ENCODE measurements at places on chromosomes 7 and 10. TPM values are rescaled to one million over a fixed set of nuclear protein-coding genes. Genes with fewer than 3 reads are reported as not detected.

DNA sequence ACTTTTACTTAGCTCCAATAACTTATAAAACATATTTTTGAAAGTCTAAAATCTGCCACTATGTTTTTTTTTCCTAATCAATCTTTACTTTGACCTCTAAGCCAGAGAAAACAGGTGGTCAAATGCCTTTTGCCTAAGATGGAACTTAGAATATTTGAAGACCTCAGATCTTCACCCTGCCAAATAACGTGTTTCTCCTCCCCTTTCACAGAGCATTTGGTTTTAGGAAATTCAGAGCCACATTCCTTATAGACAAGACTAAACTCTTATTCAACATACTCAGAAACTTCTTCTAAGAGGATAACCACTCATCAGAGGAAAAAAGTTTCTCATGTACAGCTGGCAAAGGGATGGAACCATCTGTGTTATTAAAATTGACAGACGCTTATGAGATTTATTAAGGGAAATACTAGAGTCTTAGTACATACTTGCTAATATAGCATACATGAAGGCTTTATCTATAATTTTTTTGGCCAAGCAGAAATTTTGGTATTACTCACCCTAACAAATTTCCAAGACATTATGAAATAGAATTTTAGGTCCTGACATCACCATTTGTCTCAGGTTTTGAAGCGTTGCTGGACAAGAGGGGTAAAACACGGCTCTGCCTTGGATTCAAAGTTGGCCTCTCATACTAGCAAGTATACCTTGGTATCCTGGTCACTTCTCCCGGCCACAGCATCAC, 2.6 kb upstream of the EGFR start:
- no peak for DNase-seq

DNA sequence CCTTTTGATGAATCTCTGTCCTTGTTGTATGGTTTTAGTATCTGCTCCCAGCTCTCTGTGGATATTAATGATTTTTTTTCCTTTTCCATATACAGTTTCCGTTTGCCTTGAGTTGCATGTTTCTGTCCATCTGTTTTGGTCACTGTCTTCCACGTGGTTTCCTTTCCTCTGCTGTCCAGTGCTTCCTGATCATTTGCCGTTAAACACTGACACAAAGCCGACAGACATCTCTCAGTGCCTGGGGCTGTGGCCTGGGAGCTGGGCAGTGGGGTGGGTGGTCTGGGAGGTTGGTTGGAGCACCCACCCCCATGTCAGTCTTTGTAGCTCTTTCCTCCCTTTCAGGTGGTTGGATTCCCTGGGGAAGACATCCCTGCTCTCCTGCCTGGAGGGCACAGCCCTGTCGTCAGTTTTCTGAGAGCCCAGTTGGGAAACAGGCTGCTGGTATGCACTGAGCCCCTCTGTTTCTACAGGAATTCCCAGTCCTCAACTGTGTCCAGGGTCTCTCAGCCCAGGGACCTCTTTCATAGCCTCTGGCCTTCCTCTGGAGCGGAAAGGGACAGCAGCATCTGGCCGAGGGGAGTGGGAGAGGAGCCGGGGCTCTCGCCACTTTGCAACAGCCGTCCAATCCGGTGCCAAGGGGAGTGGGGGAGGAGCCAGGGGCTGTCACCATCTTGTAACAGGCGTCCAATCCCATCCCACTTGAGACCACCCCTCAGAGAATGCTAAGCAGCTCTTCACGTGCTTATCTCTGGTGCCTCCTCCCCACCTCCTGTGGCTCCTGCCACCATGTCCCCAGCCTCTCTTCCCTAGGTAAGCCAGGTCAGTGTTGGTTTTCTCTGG, 26.7 kb upstream of the MKI67 start:
- DNase-seq = no peak

GRCh38 chr10:60171436-60172013, 218.2 kb downstream of the ANK3 start:
- no peak for DNase-seq

DNA sequence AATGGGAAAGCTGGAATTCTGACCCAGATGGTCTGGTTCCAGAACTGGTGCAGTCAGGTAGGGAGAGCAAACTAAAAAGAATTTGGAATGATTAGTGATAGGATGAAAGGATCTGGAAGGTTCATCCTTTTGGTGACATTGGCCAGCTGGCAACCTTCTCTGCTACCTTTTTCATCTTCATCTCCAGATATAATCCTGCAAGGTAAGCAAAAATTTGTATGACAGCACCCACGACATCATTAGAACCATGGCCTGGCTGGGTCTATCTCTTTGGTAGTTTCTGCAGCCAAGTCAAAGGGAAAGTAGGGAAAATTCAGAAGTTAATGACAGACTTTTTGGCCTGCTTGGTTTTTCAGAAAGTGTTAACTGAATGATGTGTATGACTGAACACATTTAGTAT, 188.9 kb upstream of the MALRD1 start:
- no peak for DNase-seq

DNA sequence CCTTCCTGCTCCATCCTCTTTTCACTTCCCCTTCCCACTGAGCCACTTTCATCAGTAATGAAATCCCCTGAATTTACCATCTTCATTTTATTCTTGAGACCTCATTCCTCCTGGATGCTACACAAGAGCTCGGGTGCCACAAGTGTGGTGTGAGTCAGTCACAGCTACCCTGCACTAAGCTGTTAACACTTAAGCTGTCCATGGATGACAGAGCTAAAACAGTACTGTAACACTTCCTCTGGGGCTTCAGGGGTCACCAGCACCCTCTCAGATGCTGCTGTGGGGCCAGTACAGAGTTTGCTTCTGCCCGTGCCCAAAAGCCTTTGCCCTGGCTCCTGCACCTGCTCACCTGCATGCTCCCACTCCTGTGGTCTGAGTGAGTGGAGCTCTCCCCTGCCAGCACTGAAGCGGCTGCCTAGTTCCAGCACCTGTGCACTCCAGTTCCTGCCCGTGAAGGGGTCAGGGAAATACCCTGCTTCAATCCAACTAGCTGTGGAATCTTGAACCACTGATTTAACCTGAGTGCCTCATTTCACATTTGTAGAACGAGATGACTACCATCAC, 71.9 kb downstream of the POT1 start:
- no peak for DNase-seq

- no peak for DNase-seq
These were observed 436.2 kb upstream of the IGFBP3 start for GRCh38 chr7:46357290-46357689.

GRCh38 chr10:6473901-6474370, 106.1 kb downstream of the PRKCQ start:
- no peak for DNase-seq

DNA sequence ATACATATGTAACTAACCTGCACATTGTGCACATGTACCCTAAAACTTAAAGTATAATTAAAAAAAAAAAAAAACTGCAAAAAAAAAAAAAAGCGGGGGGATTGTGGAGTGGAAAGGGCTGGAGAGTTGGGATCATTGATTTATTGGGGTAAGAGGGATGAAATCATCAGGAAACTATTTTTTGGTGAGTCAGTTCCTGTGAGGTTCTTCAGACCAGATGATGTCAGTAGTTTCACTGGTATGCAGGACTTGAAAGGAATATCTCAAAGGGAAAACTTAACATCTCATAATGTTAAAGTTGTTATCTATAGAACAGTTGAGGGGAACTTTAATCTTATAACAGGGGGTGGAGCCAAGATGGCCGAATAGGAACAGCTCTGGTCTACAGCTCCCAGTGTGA, 32.6 kb upstream of the TECTB start:
- no peak for DNase-seq

DNA sequence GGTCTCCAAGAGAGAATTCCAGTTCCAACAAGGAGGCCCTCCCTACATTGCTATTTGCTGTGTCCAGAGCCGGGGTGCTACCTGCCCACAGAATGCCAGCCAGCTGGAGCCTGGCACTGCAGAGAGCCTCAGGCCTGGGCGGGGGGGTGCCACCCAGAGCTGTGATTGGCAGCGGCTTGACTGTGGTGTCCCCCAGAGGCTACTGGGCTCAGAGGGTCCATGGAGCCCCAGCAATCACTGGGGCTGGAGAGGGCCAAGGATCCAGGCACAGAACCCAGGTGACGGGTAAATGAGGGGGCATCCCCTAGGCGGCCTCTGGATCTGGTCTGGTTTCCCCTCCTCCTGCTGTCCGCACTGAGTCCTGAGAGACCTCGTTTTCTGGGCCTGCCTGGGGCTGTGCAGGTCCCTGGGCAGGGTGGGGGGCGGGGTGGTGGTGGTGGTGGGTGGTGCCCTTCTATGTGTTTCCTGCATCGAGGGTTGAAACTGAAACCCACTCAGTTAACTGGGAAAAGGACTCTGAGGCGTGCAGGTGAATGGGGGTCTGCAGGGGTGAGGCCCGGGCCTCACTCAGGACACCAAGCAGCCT, 12.6 kb downstream of the DPYSL4 start:
- DNase-seq = no peak

DNA sequence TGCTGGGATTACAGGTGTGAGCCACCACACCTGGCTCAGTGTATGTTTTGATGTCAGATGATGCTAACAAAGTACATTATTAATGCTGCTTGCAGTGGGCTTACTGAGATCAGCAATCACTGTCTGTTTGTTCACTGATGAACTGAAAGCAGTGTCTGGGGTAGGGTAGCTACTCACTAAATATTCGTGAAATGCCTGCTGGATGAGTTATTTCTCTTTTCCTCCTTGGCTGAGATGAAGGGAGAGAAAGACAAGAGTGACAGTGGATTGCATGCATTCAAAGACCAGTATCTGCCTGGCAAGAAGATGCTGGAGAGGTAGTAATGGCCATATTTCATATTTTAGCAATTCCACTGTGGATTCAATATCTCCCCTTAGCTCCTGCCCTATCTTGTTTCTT, 32.3 kb downstream of the FAM107B start:
- no peak for DNase-seq

- no peak for DNase-seq
These were observed 13.5 kb downstream of the GCC1 start for GRCh38 chr7:127571741-127572505.

GRCh38 chr10:21452203-21452602, 73.3 kb downstream of the SKIDA1 start:
- DNase-seq = no peak

GRCh38 chr10:79250259-79250658, 97.0 kb upstream of the PPIF start:
- no peak for DNase-seq

GRCh38 chr7:132051311-132051710, 494.9 kb upstream of the PODXL start:
- no peak for DNase-seq

DNA sequence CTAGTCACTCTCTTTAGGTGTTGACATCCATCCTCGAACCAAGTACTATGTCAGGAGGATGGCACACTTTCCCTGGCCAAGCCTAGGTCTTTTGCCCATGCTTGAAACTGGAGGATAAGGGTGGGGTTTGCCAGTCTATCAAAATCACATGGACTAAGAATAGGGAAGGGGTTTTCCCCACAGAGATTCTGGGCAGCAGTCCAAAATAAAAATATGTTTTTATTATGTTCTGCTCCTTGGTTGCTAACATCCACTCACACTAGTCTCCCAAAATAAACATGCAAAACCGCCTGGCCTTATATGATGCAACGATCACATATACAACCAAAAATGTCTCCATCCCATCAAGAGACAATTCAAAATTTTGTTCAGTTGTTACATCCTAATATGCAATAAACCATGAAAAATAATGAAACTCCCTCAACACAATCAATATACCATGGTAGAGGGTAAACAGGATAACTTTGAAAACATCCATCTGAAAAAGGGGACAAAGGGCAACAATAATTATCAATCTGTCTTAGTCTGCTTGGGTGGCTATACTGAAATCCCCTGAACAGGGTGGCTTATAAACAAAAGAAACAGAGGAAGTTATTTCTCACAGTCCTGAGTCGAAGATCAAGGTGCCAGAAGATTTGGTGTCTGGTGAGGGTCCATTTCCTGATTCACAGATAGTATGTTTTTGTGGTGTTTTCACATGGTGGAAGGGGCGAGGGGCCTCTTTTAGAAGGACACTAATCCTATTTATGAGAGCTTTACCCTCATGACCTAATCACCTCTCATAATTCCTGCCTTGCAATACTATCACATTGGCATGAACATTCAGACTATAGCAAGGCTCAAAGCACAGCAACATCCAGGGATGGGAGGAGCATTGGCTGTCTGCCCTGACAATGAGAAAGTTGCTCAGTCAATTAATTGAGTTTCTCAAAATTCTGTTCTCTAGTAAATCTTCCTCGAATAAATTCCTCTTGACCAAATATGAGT, 159.3 kb downstream of the ETV1 start:
- no peak for DNase-seq

GRCh38 chr10:53477313-53477675, 704.7 kb upstream of the MBL2 start:
- no peak for DNase-seq

GRCh38 chr7:50697748-50698147, 84.9 kb downstream of the GRB10 start:
- DNase-seq = no peak

DNA sequence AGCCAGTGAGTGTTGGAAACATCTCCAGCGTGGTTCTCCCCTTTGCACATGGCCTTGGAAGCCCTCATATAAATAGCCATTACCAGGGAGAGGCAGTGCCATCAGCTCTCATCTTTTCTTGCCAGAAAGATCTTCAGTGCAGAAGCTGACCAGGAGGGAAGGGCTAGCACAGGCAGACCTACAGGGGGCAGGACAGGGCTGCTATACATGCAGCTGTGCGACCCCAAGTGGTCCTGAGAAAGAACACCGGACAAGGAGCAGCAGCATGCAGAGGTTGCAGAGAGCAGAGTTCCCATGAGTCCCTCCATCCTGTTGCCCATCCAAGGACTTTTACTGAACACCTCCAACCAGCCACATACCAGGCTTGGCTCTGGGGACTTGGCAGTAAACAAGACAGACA, 17.1 kb downstream of the GRID1 start:
- no peak for DNase-seq

- DNase-seq = no peak
These were observed 27.5 kb upstream of the WAC start for GRCh38 chr10:28505359-28505959.

DNA sequence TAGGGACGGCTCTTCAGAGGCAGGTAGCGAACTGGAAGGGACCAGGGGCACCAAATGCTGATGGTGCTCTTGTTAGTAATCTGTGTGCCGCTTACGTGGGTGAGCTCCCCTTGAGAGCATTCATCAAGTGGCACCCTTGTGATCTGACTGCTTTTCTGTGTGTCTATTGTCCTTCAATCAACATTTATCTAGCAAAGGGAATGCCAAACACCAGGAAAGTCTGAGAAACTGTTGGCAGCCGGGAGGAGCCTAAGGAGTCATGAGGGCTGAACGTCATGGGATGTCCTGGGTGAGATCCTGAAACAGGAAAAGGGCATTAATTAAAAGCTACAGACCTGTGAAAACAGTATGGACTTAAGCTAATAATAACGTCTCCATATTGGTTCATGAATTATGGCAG, 733.1 kb downstream of the TYW1 start:
- no peak for DNase-seq

- DNase-seq = no peak
These were observed 276.9 kb upstream of the KLF14 start for GRCh38 chr7:131010717-131011431.

Gene EXOSC1
- 48.9 TPM for total RNA-seq

Gene IGF2BP3
- 44.0 TPM for total RNA-seq

Gene LRRC61
- total RNA-seq = 63.4 TPM

Gene PPP1R3C
- total RNA-seq = 1.8 TPM

Gene ELOVL3
- 1.1 TPM for total RNA-seq

Gene NT5C2
- 81.5 TPM for total RNA-seq

Gene CPA2
- total RNA-seq = not detected

Gene FOXP2
- total RNA-seq = 0.14 TPM

Gene NPY4R
- not detected for total RNA-seq

Gene KCNIP2
- 0.29 TPM for total RNA-seq

Gene FAM237B
- not detected for total RNA-seq

Gene NRAP
- total RNA-seq = not detected

Measured in kidney epithelial cell (primary cell).